ENCODE measurements at places on chromosomes 7 and 10.
A peak's percentile ranks its signal among the peaks of the same experiment; 100 is the strongest.

GRCh38 chr7:81637534-81637933 is 132.3 kb downstream of the HGF start:
- DNase-seq, result no peak

GRCh38 chr7:78073609-78074382 is 275.2 kb downstream of the PHTF2 start:
- DNase-seq, result no peak

GRCh38 chr10:79351332-79351731 is 4.1 kb downstream of the PPIF start:
- no peak for DNase-seq

- DNase-seq, result peak; percentile 17
These were observed 109.6 kb downstream of the WNT2 start for GRCh38 chr7:117212969-117213877.

DNA sequence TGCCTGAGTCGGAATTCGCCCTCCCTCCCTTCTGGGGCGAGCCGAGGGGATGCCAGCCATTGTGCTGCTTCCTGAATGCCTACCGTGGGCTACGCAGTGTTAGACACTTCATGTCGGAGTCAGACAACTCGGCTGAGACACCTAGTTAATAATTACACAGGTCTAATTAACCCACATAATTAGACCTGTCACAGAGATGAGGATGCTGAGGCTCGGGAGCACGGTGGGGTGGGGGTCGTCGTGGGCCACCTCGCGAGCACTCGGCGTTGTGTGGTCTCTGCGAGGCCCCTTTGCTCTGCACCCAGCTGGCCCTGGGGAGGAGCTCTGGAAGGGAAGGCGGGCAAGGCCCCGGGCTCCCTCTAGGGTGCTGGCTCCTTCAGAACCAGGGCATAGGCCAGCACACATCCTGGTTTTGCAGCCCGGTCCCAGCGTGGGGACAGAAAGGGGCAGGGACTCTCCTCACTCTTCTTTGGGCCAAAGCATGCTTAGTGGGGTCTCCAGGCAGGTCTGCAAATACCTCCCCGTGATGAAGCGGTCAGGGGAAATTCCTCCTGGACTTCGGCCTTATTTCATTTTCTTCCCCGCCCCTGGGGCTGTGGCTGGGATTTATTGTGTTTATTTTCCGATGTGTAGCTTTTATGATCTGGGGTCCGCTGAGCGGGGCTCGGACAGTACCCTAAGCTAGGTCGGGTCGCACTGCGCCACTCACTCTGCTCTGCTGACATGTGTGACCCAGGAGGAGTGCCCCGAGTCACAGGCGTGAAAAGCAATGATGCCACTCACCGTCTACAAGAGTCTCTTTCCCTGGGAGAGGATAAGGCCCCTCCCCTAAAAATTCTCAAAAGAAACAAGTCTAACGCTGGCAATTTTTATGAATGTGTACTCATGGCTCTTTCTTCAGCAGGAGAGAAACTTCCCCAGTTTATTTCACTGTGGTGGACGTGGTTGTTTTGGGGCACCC is 4.9 kb upstream of the FOXL3 start:
- DNase-seq, result no peak

GRCh38 chr7:13946181-13946580 is 43.3 kb downstream of the ETV1 start:
- DNase-seq, result no peak

- no peak for DNase-seq
These were observed 187.8 kb downstream of the NPSR1 start for GRCh38 chr7:34845666-34846361.

DNA sequence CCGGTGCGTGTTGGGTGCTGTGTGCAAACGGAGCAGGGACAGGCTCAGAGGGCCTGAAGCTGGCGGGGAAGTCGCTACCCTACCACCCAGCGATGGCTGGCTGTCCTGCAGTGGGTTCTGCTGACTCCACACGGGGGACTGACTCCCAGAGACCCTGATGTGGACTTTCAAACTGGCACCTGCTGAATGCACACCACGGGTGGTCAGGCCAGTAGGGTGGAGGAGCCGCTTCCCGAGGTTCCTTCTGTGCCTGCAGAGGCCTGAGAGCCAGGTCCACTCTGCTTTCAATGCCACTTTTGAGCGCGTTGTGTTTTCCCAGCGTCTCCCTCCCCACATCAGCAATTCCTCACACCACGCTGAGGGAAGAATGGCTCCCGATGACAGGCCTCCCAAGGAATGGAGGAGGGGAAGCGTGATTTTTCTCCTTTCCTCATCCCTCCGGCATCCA is 135.3 kb downstream of the ADARB2 start:
- DNase-seq, result no peak

- no peak for DNase-seq
These were observed 85.7 kb downstream of the RALA start for GRCh38 chr7:39709029-39709428.
